ENCODE measurements at places on chromosomes 13 and 19. TPM values are rescaled to one million over a fixed set of nuclear protein-coding genes. Genes with fewer than 3 reads are reported as not detected.

GRCh38 chr13:93146584-93147297 lies 79.9 kb upstream of the GPC6 start:
- DNase-seq, result no peak
- H3K4me3 ChIP-seq, result no peak overlapping the region
- no peak overlapping the region for H3K27ac ChIP-seq
- no peaks in the 10 kb centered on the region for H3K36me3 ChIP-seq

GRCh38 chr13:74190999-74191398 lies 56.8 kb upstream of the KLF12 start:
- no peaks in the 10 kb centered on the region for H3K4me1 ChIP-seq
- H3K36me3 ChIP-seq, result no peaks in the 10 kb centered on the region
- no peaks in the 10 kb centered on the region for H3K27me3 ChIP-seq
- H3K27ac ChIP-seq, result no peak overlapping the region

GRCh38 chr19:48417421-48417820 lies 24.0 kb downstream of the GRIN2D start:
- no peaks in the 10 kb centered on the region for H3K36me3 ChIP-seq
- H3K27me3 ChIP-seq, result no peaks in the 10 kb centered on the region
- no peak overlapping the region for H3K4me3 ChIP-seq
- DNase-seq, result no peak
- no peak overlapping the region for H3K27ac ChIP-seq

DNA sequence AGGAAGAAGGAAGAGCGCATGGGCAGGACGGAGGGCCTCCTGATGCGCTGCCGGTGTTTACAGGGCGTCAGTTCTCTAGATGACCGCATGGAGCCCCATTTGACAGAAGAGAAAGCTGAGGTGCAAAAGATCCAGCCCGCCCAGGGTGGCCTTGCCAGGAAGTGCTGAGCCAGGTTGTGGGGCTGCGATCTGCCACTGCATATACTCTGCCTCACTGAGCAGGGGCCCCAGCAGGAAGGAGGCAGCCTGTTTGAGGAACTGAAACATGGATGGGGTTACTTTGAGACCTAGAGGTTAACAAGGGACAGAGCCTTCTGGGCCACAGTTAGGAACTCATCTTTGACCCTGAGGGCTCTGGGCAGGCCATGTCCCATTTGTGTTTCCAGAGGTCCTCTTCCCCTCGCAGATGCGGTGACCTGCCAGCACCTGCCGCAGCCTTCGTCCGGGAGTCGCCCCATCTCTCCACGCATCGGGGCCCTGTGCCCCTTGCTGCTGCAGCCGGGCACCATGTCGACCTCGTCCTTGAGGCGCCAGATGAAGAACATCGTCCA lies 3.2 kb downstream of the EPN1 start:
- H3K27ac ChIP-seq, result peak overlapping the region; percentile 17
- peaks cover 71% of the 10 kb centered on the region for H3K36me3 ChIP-seq
- H3K4me3 ChIP-seq, result no peak overlapping the region
- no peaks in the 10 kb centered on the region for H3K27me3 ChIP-seq
- H3K4me1 ChIP-seq, result peaks cover 6% of the 10 kb centered on the region
- peak; percentile 71 for DNase-seq

- no peaks in the 10 kb centered on the region for H3K36me3 ChIP-seq
- no peak overlapping the region for H3K4me3 ChIP-seq
- H3K27me3 ChIP-seq, result no peaks in the 10 kb centered on the region
- no peak for DNase-seq
- H3K4me1 ChIP-seq, result no peaks in the 10 kb centered on the region
Measured at GRCh38 chr13:58207501-58207900, 576.0 kb downstream of the PCDH17 start.

The SIGLEC10 gene
- total RNA-seq, result 5.4 TPM

The EPS8L1 gene
- total RNA-seq, result not detected

- no peak for DNase-seq
- no peaks in the 10 kb centered on the region for H3K4me1 ChIP-seq
- H3K36me3 ChIP-seq, result no peaks in the 10 kb centered on the region
- H3K27ac ChIP-seq, result no peak overlapping the region
Measured at GRCh38 chr13:74732736-74733385, 598.7 kb upstream of the KLF12 start.

DNA sequence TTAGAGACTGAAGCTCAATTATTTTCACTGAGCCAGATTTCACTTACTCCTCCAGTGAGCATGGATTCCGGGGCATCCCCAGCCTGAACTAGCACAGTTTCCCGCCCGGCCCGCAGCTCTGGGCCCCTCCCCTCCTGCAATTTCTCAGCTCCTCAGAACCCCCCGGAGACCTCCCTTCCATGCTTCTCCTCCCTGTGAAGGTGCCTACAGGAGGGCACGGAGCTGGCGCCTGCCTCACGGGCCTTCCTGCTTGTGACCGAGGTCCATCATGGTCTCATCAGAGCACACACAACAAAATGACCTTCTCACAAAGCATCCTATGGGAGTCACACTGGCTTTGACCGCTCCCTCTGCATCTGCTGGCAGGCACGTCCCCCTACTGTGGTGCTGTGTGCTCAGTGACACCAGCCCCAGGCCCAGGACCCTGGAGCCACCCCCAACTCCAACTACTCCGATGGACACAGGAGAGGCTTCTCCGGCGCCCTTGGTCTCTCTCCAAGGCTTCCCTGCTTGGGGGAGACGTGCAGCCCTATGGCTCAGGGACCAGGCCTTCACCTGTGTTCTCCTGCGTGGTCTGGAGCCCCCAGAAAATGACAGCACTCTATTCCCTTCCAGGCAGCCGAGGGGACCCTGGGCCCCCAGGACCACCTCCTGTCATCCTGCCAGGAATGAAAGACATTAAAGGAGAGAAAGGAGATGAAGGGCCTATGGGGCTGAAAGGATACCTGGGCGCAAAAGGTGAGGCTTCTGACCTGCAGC lies 77.1 kb downstream of the RAB20 start:
- H3K4me3 ChIP-seq, result no peak overlapping the region
- no peaks in the 10 kb centered on the region for H3K27me3 ChIP-seq
- DNase-seq, result no peak
- H3K4me1 ChIP-seq, result no peaks in the 10 kb centered on the region
- H3K27ac ChIP-seq, result no peak overlapping the region

DNA sequence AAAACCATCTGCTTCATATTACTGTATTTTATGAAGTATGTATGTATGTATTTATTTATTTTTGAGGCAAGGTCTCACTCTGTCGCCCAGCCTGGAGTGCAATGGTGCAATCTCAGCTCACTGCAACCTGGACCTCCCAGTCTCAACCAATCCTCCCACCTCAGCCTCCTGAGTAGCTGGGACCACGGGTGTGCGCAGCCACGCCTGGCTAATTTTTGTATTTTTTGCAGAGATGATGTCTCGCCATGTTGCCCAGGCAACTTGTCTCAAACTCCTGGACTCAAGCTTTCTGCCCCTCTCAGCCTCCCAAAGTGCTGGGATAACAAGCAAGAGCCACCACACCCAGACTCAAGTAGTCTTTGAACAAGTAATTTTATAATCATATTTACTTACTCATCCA lies 5.5 kb downstream of the KATNAL1 start:
- H3K27ac ChIP-seq, result no peak overlapping the region
- H3K4me3 ChIP-seq, result no peak overlapping the region
- no peaks in the 10 kb centered on the region for H3K27me3 ChIP-seq
- no peaks in the 10 kb centered on the region for H3K36me3 ChIP-seq
- DNase-seq, result no peak

- no peaks in the 10 kb centered on the region for H3K36me3 ChIP-seq
- H3K27ac ChIP-seq, result no peak overlapping the region
- no peaks in the 10 kb centered on the region for H3K4me1 ChIP-seq
- no peak overlapping the region for H3K4me3 ChIP-seq
Measured at GRCh38 chr13:103607995-103608394, 541.8 kb upstream of the SLC10A2 start.

The BLVRB gene
- 295 TPM for total RNA-seq

GRCh38 chr19:57872450-57872849 lies 16.4 kb downstream of the ZNF814 start:
- H3K27me3 ChIP-seq, result no peaks in the 10 kb centered on the region
- H3K4me1 ChIP-seq, result no peaks in the 10 kb centered on the region
- no peak overlapping the region for H3K27ac ChIP-seq
- DNase-seq, result no peak

The C3 gene
- 2,421 TPM for total RNA-seq

The PRR22 gene
- total RNA-seq, result 3.5 TPM

GRCh38 chr19:3189702-3190469 lies 4.2 kb downstream of the NCLN start:
- H3K27me3 ChIP-seq, result no peaks in the 10 kb centered on the region
- H3K4me3 ChIP-seq, result no peak overlapping the region
- H3K27ac ChIP-seq, result no peak overlapping the region

DNA sequence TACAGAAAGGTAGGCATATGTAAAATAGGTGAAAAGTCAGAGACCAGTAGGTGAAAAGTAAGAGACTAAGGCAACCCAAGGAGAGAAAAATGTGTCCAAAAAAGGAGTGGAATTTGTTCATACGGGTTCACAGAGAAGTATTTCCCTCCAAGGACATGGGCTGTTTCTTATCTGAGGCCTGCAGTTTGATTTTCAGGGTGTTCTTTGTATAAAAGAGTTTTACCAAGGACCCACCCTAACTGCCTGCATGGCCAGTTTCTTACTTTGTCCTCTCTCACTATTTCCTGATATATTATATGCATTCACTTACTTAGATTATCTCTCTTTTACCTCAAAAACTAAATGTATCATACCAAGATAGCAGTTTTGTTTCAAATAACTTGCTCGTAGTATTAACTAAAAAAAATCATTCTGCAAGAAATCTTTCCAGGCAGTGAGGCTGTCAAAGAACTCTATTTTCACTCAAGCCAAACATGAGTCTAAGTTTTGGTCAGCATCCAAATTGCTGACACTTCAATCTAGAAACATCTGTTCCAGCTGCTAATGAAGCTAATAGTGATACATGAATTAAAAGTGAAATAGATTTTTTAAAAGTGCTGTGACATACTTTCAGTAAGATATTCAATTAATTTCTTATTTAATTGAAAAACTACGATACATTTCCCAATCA lies 141.4 kb upstream of the SGCG start:
- DNase-seq, result no peak
- no peaks in the 10 kb centered on the region for H3K4me1 ChIP-seq
- H3K36me3 ChIP-seq, result no peaks in the 10 kb centered on the region
- no peak overlapping the region for H3K4me3 ChIP-seq
- no peak overlapping the region for H3K27ac ChIP-seq
- no peaks in the 10 kb centered on the region for H3K27me3 ChIP-seq

The RNF225 gene
- total RNA-seq, result not detected

DNA sequence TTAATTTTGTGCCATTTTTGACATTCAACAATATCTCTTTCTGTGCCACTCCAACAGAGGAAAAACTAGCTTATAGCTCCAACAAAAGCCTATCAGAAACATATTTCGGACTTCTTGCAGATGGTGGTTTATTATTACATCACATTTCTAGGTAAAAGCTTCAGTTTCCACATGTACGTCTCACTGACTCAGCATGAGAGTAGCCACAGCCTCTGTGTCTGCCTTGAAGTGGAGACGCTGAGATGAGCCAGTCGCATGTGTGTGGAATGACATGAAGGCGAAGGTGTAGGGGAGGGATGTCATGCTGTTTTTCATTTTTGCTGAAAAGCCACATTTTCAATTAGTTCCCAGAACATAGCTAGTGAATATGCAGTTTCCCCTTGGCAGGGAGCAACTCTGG lies 598.6 kb downstream of the EFNB2 start:
- no peak overlapping the region for H3K4me3 ChIP-seq
- H3K36me3 ChIP-seq, result no peaks in the 10 kb centered on the region
- no peaks in the 10 kb centered on the region for H3K27me3 ChIP-seq
- no peak for DNase-seq
- H3K27ac ChIP-seq, result no peak overlapping the region
- H3K4me1 ChIP-seq, result no peaks in the 10 kb centered on the region

DNA sequence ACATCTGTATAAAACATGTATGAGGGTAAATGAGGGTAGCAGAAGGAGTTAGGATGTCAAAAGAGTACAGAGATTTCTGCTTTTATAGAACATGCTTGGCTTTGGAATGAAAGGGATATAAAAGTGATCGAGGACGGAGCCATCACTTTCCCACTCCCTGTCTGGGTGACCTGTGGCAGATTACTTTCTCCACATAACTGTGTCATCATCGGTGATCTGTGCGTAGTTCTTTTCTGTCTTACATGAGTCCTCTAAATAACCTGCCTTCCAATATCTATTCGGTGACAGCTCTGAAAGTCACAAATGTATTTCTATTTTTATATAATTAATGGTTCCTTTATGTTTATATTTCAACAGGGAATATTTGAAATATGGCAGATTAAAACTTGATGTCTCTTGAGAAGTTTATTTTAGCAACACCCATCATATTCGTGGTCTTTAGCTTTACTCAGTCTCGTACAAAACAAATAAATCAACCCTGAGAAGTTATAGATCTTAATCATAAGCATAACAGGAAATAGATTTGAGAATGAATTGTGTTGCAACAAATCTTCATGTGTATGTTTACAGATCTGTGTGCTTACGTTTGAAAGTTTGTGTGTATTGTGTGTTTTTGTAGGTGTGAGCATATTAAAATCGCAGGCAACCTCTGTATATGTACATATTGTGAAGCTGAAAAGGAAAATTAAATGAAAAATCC lies 1094.3 kb downstream of the EFNB2 start:
- DNase-seq, result no peak
- H3K36me3 ChIP-seq, result no peaks in the 10 kb centered on the region
- no peak overlapping the region for H3K4me3 ChIP-seq

DNA sequence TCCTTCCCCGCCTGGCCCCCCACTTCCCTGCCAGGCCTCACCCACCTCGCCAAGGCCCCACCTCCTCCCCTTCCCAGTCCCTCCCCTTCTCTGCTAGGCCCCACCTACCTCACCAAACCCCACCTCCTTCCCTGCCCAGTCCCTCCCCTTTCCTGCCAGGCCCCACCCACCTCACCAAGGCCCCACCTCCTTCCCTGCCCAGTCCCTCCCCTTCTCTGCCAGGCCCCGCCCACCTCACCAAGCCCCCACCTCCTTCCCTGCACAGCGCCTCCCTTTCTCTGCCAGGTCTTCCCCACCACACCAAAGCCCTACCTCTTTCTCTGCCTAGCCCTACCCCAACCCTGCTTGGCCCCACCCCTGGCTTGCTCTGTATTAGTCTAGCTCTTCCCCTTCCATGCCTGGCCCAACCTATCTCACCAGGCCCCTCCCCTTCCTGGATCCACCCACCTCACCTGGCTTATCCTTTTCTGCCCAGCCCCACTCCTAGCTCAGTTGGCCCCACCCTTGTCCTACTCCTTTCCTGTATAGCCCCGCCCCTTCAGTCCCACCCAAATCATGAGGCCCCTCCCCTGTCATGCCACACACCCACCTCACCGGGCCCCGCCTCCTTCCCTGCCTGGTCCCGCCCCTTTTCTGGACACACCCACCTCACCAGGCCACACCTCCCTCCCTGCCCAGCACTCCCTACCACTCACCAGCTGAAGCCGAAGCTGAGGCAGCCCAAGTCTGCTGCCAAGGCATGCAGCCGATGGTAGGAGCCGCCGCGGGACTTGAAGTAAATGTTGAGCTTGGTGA lies 16.2 kb downstream of the CERS1 start:
- H3K4me1 ChIP-seq, result no peaks in the 10 kb centered on the region
- no peaks in the 10 kb centered on the region for H3K27me3 ChIP-seq
- H3K36me3 ChIP-seq, result no peaks in the 10 kb centered on the region

Measured in ascending aorta (tissue), 2 donors.